ENCODE measurements at places on chromosomes 7 and 10.

DNA sequence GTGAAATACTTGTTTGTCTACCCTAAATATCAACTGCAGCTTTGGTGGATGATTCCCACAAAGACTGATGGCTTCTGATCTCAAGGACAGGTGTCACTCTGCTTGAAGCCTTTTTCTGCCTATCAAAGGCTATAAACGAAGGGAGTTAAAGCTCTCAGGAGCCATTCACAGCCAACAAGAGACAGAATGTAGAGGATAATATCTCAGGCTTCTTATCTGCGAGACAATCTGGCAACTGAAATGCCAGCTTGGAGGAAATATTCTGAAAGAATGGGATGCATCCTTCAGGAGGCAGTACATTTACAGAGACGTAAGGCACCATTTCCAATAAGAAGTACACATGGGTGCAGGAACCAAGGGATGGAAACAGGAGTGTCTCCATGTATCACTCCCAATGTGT lies 549.4 kb downstream of the GPAM start:
- no peak for DNase-seq

- no peak for DNase-seq
These were observed 1.3 kb upstream of the CPA1 start for GRCh38 chr7:130379019-130379418.

GRCh38 chr10:114285961-114286441 lies 46.9 kb downstream of the VWA2 start:
- DNase-seq, result no peak

- no peak for DNase-seq
These were observed 249.6 kb downstream of the ELFN1 start for GRCh38 chr7:1919539-1920265.
